ENCODE measurements at places on chromosomes 3 and 15.

GRCh38 chr15:38944536-38944935 is 379.9 kb upstream of the RASGRP1 start:
- no peak for DNase-seq

DNA sequence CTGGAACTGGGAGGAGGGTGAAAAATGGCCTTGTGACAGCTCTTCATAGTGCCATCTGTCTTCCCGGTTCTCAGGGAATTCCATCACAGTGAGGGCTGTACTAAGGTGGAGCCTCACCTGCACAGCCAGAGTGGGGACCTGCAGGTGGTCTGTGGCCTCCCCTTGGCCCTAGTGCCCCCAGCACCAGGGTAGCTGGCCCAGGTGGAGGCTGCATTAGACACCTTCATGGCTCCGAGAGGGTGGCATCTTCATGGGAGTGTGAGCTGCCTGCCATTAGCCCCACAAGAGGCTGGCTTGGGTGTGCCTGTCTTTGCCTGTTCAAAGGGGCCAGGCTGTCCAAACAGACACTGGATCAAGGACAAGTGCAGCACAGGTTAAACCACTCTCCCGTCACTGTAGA is 95.5 kb upstream of the PRR23E start:
- no peak for DNase-seq

GRCh38 chr15:48644827-48645557 is 517 bp downstream of the FBN1 start:
- peak; percentile 64 for DNase-seq

DNA sequence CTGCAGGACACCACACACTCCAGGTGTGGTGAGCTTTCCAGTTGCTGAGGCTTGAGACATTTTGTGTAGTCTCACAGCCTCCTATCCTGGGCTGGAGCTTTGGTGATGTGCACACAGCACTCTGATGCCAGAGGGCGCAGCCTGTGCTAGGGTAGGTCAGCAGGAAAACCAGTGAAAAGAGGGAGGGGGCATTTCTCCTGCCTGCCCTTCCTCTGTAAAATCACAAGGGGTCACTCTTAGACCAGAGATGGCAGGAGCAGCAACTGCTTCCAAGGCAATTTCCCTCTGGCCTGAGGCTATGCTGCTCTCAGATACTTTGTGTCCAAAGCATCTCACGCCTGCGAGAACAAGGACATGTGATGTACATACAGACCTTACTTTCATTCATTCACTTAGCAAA is 16.5 kb upstream of the MUSTN1 start:
- DNase-seq, result peak; percentile 55

- DNase-seq, result no peak
Measured at GRCh38 chr3:181699171-181699903, 12.4 kb upstream of the SOX2 start.

- peak; percentile 28 for DNase-seq
Measured at GRCh38 chr15:82803793-82804574, 1.9 kb downstream of the FSD2 start.

DNA sequence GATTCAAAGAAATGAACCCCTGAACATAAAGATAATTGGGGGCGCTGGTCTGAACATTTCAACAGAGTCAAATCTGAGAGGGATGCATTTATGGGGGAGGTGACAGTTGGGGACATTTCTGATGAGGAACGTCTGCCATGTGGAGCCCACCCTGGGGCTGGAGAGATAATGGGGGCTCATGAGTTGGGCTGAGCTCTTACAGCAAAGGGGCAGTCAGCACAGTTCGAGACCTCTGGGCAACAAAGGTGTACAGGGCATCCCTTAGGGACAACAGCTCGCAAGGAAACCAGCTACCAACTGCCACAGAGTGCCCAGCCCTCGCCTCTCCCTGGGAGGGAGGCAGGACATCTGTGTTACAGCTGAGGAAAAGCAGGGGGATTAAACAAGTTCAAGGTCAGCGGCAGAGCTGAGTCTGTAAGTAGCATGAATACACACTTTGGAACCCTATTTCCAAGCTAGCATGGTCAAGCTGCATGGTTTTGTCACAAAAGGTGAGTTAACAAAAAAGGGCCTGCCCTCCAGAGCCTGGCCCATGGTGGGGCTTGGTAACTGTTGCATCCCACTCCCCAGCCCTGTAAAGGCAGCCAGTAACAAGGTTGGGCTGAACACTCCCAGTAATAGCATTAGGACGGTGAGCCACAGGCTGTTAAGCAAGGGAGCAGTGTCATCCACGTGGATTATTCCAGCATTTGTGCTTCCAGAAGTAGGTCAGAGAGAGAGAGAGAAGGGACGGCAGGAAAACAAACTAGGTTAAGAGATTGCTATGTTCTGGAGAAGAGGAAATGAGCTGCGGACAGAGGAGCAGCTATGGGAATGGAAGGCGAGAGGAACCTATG is 4.3 kb downstream of the GNB5 start:
- DNase-seq, result peak; percentile 42

- no peak for DNase-seq
Measured at GRCh38 chr3:142267269-142267668, 41.9 kb upstream of the GK5 start.

- no peak for DNase-seq
Measured at GRCh38 chr15:60379185-60379524, 18.6 kb downstream of the ANXA2 start.

GRCh38 chr3:127729556-127730056 is 56.9 kb downstream of the ABTB1 start:
- DNase-seq, result no peak

DNA sequence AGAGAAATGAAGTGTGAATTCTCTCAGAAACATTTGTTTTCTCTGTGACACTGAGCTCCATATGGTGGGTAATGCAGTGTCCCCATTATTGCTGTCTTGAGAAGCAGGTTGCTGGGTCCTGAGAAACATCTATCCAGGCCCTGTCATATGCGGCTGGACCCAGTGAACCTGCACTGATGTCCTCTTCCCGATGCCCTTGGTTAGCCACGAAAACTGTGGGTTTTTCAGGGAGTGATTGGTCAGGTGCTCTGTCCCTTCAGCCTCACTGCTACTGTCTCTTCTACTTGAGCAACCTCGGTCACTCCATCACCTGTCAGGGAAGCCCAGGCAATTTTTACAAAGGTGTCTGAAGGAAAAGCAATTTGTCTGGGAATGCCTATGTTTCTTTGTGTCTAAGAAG is 77.0 kb downstream of the SLC7A14 start:
- DNase-seq, result no peak

DNA sequence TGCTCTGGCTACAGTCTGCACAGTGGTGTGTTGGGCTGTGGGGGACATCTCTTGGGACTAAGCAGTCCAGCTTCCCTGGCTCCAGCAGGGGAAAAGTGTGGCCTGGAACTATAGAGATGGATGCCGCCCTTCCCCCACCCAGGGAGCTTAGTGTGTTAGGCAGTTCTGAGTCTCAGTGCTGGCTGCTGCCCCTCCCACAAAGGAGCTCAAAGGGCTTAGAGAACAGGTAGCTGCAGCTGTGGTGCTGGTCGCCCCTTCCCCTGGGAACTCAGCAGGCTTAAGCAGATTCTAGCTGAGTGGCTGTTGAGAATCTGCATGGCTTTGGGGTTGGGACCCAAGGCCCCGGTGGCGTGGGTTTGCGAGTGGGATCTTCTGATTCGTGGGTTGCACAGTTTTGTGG is 190.8 kb downstream of the PDCD6IP start:
- no peak for DNase-seq

- peak; percentile 84 for DNase-seq
Measured at GRCh38 chr3:27311400-27311799, 57.8 kb downstream of the NEK10 start.

- DNase-seq, result no peak
Measured at GRCh38 chr15:44698641-44699040, 12.5 kb downstream of the PATL2 start.

DNA sequence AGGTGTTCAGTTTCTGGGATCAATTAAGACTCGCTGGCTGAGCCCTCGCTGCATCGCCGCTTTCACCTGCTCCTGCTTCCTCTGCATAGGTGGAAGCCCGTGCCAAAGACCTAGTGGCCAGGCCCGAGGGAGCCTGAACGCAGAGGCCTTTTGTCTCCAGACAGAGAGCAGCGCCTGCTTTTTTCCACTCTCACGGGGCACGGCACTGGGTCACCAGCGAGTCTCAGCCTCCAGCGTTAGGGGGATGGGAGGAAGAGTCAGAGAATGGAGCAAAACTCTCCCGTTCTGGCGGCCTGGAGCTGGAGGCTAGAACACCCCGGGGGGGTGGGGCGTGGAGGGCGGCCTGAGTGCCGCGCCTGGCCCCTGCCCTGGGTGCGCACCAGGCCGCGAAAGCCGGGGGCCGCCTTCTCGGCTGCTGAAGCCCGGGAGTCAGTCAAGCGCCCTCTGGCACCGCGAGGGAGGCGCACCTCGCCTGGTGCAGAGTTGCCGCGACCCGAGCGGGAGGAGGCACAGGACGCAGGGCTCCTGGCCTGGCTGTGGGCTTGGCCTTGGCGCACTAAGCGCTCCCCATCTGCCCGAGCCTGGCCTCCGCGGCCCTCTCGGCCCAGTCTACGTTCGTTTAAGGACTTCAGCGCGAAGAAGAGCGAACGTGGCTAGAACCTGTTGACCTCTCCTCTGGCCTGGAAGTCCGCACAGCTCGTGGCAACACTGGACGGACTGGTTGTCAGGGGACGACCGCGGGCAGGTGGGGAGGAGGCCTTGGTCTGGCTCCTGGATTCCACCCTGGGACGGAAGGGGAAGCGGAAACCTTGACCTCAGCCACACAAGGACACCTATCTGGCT is 21.5 kb downstream of the NR2F2 start:
- peak; percentile 60 for DNase-seq

- DNase-seq, result no peak
Measured at GRCh38 chr3:118802325-118803095, 232.1 kb downstream of the IGSF11 start.

- DNase-seq, result no peak
Measured at GRCh38 chr3:193617628-193618027, 24.6 kb downstream of the OPA1 start.

- DNase-seq, result peak; percentile 59
Measured at GRCh38 chr3:25856902-25857518, 67.1 kb downstream of the OXSM start.

DNA sequence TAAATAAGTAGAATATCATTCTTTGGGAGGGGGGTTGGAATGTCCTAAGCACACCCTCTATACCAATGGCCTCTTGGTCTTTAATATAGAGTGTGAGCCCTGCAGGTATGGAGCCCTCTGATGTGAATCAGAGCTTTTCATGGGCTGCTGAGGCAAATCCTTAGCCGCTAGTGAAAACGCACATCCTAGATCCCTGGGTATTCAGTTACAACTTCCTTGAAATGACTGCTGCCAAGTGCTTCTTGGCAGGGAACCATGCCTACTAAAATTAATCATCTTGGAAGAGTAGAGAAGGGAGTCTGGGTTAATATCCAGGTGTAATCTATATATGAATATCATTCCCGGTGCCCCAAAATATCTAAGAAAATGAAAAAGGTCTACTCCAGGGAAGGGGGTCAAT is 109.1 kb downstream of the POLQ start:
- no peak for DNase-seq

DNA sequence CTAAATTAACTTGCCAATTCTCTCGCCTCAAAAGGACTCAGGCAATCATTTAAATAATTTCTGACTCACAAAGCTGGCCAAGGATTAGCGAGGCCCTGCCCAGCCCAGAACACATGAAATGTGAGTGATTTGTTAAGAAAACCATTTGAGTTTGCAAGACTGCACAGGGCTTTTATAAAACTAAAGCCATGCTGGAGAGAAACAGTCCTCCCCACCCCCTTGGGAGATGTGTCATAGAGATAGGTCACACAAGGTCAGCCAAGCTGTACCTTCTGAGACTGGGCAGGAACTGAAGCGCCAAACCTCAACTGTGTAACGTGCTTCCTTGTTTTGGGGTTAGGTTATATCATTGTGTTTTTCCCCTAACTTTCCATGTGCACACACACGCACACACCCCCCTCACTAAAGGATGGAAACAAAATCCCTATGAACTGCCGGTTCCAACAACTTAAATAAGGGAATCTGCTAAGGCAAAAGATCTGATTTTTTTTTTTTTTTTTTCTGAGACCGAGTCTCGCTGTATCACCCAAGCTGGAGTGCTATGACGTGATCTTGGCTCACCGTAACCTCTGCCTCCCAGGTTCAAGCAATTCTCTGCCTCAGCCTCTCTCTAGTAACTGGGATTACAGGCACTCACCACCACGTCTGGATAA is 8.1 kb downstream of the SPATA12 start:
- peak; percentile 78 for DNase-seq

DNA sequence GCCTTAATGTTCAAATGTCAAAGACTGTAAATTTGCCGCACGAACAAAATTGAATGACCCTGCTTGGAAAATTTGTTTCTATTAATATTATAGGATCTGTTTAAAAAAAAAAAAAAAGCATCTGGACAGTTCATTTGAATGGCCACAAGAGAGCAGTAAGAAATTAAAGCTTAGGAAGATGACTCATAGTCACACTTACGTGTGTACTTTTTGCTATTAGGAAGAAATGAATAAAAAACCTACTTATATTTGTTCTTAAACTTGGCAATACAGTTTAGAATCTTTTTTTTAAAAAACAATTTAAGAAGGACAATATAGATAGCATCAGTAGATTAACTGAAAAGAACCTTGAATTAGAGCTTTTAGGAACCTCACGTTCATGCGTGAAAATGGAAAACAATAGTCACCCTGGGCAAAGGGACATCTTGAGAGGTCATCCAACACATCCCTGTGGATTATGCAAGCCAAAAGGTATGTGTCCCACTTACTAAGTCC is 621.8 kb downstream of the MECOM start:
- peak; percentile 75 for DNase-seq

GRCh38 chr3:43405888-43406642 is 119.7 kb downstream of the SNRK start:
- DNase-seq, result peak; percentile 52

DNA sequence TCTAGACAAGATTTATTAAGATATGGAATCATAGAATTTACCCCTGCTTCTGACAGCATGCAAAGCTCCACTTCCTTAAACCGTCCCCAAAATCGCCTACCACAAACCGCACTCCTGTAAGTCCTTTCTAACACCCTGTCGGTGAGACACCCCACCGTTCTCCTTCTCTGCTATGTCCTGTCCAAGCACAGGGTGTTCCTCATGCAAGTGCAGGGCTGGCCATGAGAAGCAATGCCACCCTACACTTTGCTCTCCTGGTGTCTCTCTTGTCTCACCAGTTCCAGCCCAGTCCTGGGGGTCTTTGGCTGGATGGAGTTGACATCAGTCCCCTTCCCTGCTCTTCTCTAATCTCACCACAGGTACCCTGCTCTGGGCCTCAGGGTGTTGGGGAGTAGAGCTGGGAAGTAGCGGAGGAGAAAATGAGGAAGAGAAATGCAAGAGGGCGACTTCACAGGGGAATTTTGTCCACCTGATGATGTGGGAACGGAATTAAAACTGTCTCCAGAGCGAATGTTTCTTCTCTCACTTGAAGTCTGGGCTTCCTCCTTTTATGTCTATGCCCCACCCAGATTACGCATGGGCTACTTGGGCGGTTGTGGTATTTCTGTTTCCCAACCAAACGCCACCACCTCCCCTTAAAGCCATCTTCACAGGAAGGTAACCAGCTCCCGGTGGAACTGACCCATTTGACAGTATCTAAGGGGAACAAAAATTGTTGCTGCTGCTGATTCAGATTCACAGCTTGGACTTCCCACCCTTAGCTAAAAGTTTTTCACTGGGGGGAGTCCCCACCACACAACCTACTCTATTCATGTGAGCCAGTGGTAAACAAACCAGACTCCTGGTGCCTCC is 49.9 kb downstream of the CASR start:
- no peak for DNase-seq

GRCh38 chr15:45612790-45613415 is 21.9 kb upstream of the SQOR start:
- peak; percentile 58 for DNase-seq

Measured in fibroblast of villous mesenchyme (primary cell).